ENCODE measurements at places on chromosomes 1 and 21. TPM values are rescaled to one million over a fixed set of nuclear protein-coding genes. Genes with fewer than 3 reads are reported as not detected.
A peak's percentile ranks its signal among the peaks of the same experiment; 100 is the strongest.

Gene GRIK1
- total RNA-seq, result 0.53 TPM

Gene SLC30A10
- 0.95 TPM for total RNA-seq

Gene ZBTB40
- 14.1 TPM for total RNA-seq

DNA sequence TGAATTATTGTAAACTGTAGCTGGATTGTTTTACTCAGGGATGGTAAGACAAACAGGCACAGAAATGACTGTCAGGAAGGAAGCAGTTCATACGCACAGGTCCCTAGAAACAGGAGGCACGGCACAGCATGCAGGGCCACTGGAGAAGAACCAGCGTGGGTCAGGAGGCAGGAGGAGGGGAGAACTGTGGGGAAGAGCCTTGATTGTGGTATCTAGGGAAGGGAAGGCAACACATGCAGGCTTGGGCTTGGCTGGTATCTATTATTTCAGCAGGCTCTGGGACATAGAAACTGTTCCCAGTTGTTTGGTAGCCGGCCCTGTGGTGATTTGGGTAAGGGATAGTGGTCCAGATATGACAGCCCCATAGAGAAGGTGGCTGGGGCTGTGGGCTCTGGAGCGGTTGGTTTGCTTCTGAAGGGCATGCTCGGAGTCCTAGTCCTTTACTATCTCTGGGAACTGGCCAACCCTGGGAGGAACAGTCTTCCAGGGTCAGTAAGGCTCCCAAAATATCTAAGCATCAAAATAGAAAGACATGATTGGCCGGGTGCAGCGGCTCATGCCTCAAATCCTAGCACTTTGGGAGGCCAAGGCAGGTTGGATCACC, 43.1 kb upstream of the CCSAP start:
- DNase-seq, result no peak

- DNase-seq, result peak; percentile 70
These were observed 944.5 kb downstream of the KCNT2 start for GRCh38 chr1:195663549-195664280.
